Frontal cortex (tissue), 4 donors: ENCODE measurements at places on chromosomes 16 and 17. TPM values are rescaled to one million over a fixed set of nuclear protein-coding genes. Genes with fewer than 3 reads are reported as not detected.

GRCh38 chr16:2482708-2483534 is 8.0 kb downstream of the TBC1D24 start:
- peak; percentile 68 for DNase-seq

- DNase-seq: no peak
Measured at GRCh38 chr16:49652456-49653172, 203.3 kb downstream of the ZNF423 start.

GRCh38 chr17:14922411-14922810 is 342.7 kb downstream of the PMP22 start:
- DNase-seq: no peak

GRCh38 chr16:79929260-79929965 is 328.9 kb upstream of the MAF start:
- no peak for DNase-seq

The BFAR gene
- 58.3 TPM for total RNA-seq

The NPTX1 gene
- total RNA-seq: 6.1 TPM
